ENCODE measurements at places on chromosomes 3 and 15. TPM values are rescaled to one million over a fixed set of nuclear protein-coding genes. Genes with fewer than 3 reads are reported as not detected.

The EAF2 gene
- total RNA-seq, result 9.3 TPM

GRCh38 chr3:133805702-133806475, at the start of gene SRPRB:
Gene SRPRB (plus strand): TSS chr3:133805815. CDS start chr3:133805849, 34 bp downstream.
- peak; percentile 95 for DNase-seq

The PP2D1 gene
- total RNA-seq, result not detected

DNA sequence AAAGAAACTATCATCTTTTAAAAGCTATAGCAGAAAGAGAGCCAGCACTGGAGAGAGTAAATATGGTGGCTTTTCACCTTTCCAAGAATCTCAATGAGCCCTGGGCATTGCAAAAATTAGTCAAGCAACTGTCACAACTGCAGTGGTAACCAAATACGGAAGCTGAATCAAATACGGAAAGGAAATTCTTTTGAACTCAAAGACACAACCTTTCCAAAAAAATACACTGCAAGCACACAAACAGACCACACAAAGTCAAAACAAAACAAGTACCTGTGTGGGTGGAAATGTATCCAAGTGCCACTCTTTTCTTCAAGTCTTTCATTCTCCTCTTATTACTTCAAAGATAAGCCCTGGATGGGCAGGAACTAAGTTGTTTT, 17.6 kb downstream of the VGLL4 start:
- DNase-seq, result no peak

DNA sequence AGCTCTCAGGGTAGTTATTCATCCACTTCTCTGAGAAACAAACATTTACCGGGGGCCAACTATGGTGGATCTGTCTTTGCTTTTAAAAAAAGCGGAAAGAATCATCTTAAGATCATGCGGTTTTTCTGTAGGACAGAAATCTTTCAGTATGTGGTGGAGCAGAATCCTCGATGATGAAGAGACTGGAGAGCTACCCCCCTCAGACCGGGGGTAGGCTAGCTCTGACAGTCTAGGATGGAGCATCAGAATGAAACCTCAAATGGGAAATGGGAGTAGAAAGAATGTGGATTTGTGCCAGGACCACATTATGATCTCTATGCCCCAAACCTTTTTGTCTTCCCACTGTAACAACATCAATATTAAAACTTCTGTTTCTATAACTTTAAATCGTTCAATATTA, 30.3 kb downstream of the TPRG1 start:
- DNase-seq, result no peak

The CHRM5 gene
- total RNA-seq, result not detected

DNA sequence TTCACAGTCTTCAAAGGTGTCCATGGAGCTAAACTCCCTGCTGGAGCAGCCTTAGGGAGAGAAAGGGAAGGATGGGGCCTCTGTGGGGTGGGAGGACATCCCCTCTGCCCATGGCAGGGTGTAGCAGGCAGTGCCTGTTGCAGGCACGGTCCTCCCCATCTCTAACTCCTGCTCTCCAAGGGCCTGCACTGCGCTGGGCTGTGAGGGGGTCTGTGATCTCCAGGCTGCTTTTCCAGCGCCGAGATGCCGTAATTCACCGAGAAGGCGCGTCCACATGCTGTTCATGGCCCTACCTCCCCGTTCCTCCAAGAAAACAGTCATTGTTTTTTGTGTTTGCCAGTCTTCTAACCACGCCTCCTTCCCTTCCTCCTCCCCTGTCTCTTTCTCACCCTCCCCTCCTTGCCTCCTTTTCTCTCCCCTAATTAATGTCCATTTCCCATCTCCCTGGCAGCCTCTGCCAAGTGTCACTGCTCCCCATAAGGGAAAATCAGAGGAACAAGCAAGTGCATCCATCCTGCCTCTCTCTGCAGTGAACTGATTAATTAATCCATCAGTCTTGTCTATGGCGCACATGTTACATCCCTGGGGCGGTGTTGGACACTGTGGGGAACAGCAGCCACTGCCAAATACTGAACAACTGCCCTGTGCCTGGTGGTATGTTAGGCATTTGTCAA, 17.7 kb upstream of the LAMP3 start:
- DNase-seq, result no peak

The SLC9C1 gene
- 0.13 TPM for total RNA-seq

The SPPL2A gene
- 144 TPM for total RNA-seq

DNA sequence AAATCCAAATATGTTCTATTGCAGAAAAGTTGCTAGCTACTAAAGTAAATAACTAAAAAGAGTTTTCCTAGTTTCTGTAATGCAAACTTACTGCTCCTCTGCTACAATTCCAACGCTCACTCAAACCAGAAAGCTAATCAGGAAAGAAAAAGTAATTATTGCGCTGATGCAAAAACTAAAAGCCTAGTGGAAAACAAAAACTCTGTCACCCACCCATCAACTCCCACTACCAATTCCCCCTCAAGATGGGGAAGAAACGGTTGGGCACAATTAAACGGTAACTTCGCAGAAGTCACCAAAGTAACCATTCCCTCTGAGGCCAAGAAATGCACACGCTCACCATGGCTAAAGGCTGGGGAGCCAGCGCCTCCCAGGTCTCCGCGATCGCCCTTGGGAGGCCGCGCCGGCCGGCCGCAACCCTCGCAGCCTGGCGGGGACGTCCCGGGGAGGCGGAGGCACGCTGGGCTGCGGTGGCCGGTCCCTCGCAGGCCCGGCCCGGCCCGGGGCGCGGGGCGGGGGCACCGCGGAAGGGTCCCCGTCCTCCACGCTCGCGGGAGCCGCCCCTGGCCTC, 684 bp downstream of the SLTM start:
- no peak for DNase-seq

GRCh38 chr15:63701365-63701764, 104.2 kb downstream of the FBXL22 start:
- no peak for DNase-seq

- DNase-seq, result no peak
These were observed 109.6 kb upstream of the PHLDB2 start for GRCh38 chr3:111749171-111750170.

DNA sequence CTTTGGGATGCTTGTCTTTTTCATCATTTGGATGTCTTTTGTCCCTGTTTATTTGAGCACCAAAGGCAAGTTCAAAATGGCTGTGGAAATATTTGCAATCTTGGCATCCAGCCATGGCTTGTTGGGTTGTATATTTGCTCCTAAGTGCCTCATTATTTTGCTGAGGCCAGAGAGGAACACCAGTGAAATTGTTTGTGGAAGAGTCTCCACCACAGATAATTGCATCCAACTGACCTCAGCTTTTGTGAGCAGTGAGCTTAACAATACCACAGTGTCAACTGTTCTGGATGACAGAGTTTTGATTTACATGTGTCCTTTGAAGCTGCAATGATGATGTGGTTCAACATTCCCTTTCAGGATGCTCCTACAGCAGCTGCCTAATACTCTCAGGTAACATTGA, 83.0 kb upstream of the KCNAB1 start:
- DNase-seq, result no peak

The CKMT1A gene
- 32.8 TPM for total RNA-seq

The ANKRD63 gene
- total RNA-seq, result not detected

The GOLGA6B gene
- total RNA-seq, result 0.36 TPM

Measured in ureter (tissue), 1 donor.